HFF-Myc (cell line): ENCODE measurements at places on chromosomes 1 and 21.
A peak's percentile ranks its signal among the peaks of the same experiment; 100 is the strongest.

DNA sequence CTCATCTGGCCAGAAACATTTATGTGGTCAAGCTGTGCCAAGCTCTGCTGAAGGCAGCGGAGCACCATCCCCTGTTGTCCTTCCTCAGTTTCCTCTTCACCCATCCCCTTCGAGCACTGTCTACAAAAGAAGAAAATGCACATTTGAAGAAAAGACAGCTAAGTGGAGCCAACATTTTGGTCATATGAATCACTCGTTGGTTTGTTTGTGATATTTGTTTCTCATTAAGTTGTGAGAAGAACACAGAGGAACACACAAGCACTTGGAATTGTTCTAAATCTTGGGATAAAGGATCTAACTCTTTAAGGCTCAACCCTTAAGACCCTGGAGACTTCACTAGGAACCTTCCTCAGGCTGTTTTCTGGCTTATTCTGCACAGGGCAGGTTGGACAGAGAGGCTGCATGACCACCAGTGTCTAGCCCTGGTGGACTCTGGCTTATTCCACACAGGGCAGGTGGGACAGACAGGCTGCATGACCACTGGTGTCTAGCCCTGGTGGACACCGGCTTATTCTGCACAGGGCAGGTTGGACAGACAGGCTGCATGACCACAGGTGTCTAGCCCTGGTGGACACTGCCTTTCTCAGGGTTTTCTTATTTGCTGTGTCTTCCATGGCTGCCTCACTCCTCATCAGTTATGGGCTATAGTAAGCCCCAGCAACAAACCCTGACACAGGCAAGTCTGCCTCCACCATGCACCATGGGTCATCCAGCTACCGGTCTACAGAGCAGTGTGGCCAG, 35.3 kb upstream of the COL6A2 start:
- DNase-seq = no peak

GRCh38 chr1:15427280-15427666, 11.0 kb upstream of the CTRC start:
- DNase-seq = no peak

- DNase-seq = no peak
Measured at GRCh38 chr1:29576510-29576909, 340.2 kb downstream of the PTPRU start.

GRCh38 chr21:29343519-29343918, 44.8 kb downstream of the BACH1 start:
- no peak for DNase-seq

DNA sequence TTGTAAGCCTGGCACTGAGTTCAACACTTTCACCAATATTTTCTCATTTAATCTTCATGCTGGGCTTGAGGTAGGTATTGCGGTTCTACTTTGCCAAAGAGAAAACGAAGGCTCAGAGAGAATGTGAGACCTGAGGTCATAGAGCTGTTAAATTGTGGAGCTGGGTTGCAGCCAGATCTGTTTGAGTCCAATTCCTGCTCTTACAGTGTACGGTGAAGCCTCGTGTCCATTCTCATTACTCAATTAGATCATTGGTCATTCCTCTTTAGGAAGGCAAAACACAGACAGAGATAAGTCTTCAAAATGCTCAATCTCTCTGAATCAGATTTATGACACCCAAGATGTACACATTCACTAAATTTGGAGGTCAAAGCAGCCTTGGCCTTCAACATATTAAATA, 559.0 kb upstream of the DAB1 start:
- DNase-seq = no peak

GRCh38 chr1:116253566-116254382, 119.3 kb upstream of the ATP1A1 start:
- no peak for DNase-seq

GRCh38 chr1:206030191-206030590, 6.5 kb upstream of the CTSE start:
- DNase-seq = no peak

- no peak for DNase-seq
Measured at GRCh38 chr1:231013391-231014015, 26.6 kb downstream of the FAM89A start.

- DNase-seq = peak; percentile 36
Measured at GRCh38 chr1:33298623-33299277, 22.1 kb downstream of the A3GALT2 start.

- peak; percentile 36 for DNase-seq
Measured at GRCh38 chr21:41817228-41817627, 50.4 kb upstream of the RIPK4 start.

DNA sequence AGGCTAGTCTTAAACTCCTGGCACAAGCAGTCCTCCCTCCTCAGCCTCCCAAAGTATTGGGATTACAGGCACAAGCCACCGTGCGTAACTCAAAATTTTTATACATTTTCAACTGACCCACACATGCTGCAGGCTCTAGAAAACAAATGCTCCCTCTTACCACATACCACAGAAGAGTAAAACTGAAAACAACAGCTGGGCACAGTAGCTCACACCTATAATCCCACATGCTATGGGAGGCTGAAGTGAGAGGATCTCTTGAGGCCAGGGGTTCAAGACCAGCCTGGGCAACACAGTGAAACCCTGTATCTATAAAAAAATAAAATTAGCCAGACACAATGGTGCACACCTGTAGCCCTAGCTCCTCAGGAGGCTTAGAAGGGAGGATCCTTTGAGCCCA, 56.7 kb downstream of the AKT3 start:
- DNase-seq = no peak

GRCh38 chr1:47680815-47681475, 243.1 kb downstream of the FOXD2 start:
- DNase-seq = no peak

DNA sequence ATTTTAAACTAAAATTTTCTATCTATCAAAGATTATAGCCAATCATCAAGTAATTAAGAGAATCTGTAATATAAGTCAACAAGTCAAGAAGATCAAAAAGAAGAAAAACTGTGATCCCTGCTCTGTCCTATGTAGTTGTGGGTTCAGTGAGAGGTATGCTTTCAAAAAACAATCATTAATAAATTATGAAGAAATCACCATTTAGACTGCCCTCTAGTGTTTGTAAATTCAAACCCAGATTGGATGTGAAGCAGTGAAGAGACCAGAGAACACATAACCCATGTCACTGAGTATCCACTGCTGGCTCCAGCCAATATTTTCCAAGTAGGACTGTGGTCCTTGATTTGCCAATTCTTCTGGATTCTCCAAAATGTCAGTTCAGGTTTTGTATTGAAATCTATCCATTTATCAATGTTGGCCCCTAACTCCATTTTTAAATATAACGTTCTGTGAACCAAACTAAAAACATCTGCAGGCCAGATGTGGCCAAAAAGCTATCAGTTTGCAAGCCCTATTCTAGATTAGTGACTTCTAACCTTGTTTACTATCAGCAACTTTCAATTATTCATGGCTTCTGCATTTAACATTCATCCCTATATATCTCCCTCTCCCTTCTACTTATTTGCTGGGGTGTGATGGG, 467.5 kb upstream of the CXADR start:
- peak; percentile 27 for DNase-seq

- DNase-seq = no peak
Measured at GRCh38 chr21:34939673-34940331, 109.3 kb downstream of the RUNX1 start.

- DNase-seq = no peak
Measured at GRCh38 chr1:220235462-220235861, 36.8 kb downstream of the RAB3GAP2 start.

- no peak for DNase-seq
Measured at GRCh38 chr1:31111290-31111951, 45.9 kb upstream of the PUM1 start.

DNA sequence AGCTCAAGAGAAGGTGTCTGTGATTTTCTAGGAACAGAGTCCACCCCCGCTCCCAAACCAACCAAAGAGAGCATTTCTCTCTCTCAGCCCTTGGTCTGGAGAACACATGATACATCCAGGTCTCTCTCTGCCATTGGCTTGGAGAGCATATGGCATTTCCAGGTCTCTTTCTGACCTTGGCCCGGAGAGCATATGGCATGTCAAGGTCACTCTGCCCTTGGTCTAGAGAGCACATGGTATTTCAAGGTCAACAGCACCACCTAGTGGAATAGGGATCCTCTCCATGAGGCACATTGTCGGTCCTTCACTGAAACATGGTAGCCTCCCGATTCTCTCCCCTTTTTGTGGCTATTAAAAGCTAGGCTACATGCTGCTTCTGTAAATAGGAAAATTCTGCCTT, 437.7 kb upstream of the OLFM3 start:
- no peak for DNase-seq

DNA sequence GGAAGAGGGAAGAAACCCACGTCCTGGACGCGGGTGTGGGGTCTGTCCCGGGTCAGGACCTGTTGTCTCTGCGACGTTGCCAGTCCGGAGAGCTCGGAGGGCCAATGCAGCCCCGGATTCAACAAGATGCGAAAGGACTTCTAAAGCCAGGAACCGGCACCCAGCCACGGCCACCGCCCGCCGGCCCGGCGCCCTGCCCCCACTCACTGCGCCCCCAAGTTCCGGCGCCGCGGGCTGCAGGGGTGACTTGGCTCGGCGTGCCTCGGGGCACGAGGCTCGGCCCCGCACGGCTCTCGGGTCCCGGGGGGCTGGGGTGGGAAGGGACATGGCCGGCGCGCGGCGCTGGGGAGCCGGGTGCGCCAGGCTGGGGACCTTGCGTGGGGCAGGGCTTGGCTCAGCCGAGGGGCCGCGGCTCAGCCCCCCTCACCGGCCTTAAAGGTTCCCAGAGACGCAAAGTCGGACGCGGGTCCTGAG, 51.8 kb upstream of the H6PD start:
- no peak for DNase-seq

- DNase-seq = no peak
Measured at GRCh38 chr1:205664399-205665017, 15.8 kb downstream of the SLC45A3 start.

GRCh38 chr1:108140177-108140576, 60.0 kb downstream of the SLC25A24 start:
- no peak for DNase-seq

DNA sequence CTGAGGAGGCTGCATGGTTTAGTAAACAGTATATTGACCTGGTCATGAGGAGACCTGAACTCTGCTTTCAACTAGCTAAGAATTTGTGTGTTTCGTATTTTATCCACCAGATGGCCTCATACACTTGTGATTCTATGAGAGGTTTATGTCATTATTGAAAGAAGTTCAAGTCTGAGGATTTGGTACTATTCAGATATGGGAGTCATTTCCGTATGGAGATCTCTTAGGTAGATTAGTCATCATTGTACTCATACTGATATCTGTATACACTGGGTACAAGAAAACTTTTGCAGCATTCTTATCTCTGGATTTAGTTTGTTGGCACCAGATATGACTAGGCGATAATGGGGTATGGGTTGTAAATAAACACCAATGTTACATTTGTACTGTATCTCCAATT, 26.6 kb downstream of the ATF6 start:
- peak; percentile 70 for DNase-seq

- DNase-seq = no peak
Measured at GRCh38 chr1:178150610-178151009, 56.7 kb downstream of the RASAL2 start.

DNA sequence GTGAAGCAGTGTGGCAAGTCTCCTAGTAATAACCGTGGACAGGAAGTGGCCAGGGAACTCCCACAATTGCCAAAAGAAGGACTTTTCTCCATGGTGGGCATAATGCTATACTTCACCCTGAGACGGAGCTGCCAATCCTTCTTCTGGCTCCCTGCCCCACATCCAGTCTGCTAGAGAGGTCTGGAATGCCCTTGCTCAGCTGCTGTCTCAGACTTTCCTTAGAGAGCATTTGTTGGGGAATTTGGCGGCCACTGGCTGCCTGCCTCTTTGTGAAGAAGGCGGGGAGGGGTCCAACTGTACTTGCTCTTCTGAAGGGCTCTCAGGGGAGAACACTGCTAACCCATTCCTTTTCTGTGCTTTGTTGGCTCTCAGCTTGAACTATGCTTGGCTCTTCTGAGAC, 123.7 kb upstream of the EDN2 start:
- DNase-seq = no peak

GRCh38 chr1:227950735-227951346, 3.1 kb upstream of the WNT9A start:
- no peak for DNase-seq

- DNase-seq = no peak
Measured at GRCh38 chr1:48776393-48777218, at the start of gene BEND5. Gene BEND5 (minus strand): TSS chr1:48776891. CDS start chr1:48776831, 60 bp downstream.

- DNase-seq = no peak
Measured at GRCh38 chr1:77642196-77642595, 40.3 kb downstream of the ZZZ3 start.

DNA sequence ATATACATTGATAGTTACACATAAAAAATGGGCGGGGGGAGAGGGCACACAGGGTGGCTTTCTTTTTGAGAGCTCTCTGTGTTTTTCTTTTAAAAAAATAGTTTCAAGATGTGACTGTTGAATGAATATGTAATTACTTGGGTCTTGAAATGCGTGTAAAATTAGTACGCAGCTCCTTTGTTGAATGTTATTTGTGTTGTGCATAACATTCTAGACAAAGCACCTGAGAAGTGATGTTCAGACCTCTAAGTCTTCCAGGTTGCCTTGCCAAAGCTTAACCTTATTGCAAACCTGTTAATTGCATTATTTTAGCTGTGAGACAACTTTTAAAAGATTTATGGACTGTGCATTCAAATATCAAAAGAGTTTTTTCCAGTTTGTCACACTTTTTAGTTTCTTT, 5.4 kb downstream of the PBX1 start:
- no peak for DNase-seq

DNA sequence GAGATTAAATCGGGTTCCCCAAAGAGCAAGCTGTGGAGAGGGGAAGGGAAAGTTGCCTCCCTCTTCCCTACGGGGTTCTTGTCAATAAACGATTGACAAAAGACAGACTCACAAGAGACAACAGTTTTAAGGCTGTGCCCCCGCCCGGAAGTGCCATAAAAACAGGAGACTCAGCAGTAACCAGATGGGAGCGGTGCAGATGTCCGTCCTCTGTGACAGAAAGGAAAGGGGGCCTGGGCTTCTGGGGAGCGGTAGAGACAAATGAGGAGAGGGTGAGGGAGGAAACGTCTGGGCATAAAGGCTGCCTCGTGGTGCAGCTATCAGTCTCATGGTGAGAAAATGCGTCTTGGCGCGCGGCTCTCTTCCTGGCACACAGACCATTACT, 5.9 kb downstream of the TP73 start:
- no peak for DNase-seq

DNA sequence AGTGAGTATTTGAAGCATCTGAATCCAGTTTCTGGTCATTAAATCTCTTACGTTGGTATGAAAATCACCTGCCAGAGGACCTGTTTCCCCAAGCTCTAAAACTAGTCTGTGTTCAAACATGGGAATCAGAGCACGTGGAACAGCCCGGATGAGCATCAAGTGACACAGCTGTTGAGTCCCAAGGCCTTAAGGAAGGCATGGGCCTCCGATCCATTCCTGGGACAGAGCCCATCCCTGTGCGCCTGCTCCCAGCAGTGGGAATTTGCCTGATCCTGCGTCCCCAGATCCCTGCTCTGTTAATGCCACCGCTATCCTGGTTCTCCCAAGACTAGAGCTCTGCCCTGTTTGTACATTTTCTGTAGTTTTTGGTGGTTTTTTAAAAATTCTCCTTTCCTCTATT, 68.4 kb upstream of the FBXO28 start:
- no peak for DNase-seq

GRCh38 chr1:229407206-229408026, 26.5 kb downstream of the ACTA1 start:
- DNase-seq = no peak

GRCh38 chr1:203797216-203797615, 1.8 kb downstream of the ZBED6 start:
- no peak for DNase-seq
